ENCODE measurements at places on chromosomes 12 and 14.

DNA sequence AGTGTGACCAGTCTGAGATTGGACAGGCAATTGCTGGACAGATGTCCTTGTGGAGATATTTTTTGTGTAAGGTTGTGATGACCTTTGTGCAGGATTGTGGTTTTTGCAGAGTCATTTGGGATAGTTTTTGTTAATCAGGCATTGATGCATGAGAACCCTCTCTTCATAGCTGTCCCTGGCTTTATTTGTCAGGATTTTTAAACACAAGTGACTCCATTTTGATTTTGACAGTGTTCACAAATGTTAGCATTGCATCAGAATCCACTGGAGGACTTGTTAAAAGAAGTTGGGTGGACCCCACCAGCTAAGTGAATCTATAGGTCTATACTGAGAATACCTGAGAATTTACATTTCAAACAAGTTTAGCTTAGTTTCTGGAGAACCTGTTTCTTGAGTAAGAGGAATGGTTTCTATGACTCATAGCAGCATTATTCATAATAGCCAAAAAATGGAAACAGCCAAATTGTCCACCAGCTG, 11.8 kb downstream of the FNTB start:
- DNase-seq: no peak

DNA sequence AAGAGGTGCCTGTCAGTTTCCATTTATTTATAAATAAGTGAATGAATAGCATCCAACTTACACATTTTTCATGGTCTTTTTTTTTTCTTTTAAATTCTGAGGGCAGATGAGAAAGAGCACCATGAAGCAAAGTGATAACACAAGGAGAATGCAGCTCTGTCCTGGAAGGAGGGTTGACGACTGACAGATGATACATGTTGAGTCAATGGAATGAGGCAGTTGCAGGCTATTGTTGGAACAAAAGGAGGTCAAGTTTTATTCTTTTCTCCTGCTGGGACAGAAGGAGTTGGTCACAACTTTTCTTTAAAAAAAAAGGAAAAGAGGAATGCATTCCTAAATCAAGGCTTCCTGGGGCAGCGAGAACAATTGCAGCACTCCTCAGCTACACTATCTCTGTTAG, 119.9 kb upstream of the PLEKHG7 start:
- no peak for DNase-seq

DNA sequence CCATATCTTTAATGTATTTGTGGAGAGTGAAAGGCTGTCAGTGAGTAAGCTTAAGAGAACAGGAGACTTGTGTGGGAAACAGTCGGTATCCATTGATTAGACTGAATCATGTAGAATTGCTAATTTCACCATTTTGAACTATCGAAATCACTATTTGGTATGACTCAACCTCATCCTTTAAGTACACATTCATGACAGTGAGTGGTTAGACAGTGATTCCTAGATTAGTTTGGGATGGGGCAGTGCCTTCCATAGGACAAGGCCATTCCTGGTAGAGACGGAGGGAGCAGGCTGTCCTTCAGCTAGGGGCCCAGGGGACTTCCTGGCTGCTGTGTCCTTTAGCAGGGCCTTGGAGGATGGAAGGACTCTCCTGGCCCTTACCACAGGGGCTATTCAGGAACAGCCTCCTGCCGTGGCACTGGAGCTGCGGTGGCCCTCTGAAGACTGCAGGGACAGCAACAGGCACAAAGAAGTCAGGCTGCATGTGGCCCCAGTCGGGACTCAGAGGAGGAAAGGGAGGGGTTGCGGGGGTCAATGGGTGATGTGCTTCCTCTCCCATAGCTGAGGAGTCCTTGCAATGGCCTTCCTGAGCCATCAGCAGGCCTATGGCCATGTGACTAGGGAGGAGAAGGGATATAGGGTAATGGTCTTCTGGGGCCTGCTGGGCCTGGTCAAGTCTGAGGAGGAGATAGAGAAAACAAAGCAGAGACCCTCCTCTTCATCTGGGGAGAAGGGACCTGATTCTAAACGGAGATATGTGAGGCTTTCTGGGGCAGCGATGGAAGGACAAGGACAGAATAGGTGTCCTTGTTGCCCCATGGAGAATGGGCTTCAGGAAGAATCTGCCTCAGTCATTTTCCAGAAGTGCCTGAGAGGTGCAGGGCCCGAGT, 11.2 kb downstream of the SERPINA1 start:
- DNase-seq: no peak

GRCh38 chr12:80858356-80858755, 79.4 kb downstream of the LIN7A start:
- DNase-seq: no peak

DNA sequence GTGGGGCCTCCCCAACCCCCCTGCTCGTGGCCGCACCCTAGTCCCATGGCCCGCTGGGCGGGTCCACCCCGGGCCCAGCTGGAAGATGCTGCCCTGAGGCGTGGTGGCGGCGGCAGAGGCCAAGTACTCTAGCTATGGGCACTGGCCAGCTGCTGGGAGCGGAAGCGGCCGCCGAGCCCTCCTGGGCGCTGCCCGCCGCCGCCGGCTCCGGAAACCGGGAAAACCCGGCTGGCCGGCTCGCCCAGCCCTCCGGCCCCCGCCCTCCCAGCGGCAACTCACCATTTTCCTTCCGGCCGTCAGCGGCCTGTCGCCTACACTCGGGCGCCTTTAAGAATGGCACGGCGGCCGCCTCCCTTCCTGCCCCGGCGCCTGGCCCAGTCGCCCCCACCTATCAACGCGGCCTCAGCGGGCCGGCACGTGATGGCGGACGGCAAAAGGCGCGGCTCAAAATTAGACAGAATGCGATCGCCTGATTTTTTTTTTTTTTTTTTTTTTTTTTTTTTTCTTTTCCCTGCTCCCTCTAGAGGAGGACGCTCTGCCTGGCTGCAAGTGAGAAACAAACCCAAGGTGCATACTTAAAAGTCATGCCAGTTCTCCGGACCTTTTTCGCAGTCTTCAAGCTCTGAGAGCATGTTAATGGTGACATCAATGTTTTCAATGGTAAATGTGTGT, at the start of gene GMFB:
Gene GMFB, minus strand, starts transcription at position 335 of the 672 bp plus-strand sequence. Its CDS starts 53 bp downstream, at position 282.
- DNase-seq: peak; percentile 92

GRCh38 chr14:55739967-55740648, 160.1 kb downstream of the KTN1 start:
- no peak for DNase-seq

DNA sequence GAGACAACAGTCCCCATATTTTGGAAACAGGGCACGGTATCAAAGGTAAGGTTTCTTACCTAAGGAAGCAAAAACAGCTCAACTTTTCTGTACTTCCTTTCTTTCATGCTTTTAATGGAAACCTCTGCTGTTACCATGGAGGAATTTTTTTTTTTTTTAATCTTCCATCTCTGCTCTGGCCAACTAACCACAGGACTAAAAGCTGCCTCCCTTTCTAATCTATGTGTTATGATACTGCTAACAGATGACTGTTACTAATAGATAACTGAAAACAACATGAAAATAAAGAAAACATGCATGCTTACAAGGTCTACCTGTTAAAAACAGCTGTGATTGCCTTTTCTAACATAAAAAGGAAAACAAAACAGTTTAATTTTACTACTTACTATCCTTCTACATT, 168.4 kb downstream of the SOX5 start:
- no peak for DNase-seq

DNA sequence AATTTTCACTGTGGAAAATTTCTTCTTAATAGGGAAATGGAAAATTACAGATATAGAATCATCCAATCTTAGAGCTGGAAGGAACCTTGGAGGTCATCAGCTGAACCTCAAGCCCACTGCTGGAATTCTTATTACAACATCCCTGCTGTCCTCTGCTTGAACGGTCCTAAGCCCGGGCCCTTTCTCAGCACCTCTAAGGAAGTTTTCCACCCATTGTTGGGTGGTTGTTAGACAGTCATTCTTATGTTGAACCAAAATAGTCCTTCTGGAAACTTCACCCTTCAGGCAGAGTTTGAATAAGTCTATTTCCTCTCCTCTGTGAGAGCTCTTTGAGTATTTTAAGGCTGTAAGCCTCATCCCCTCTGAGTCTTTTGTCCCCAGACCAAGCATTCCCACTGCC, 70.7 kb downstream of the ZFP36L1 start:
- no peak for DNase-seq

- DNase-seq: no peak
Measured at GRCh38 chr12:40980427-40980961, 207.6 kb upstream of the PDZRN4 start.

- peak; percentile 81 for DNase-seq
Measured at GRCh38 chr14:97456958-97457357, 659.8 kb downstream of the VRK1 start.

- DNase-seq: no peak
Measured at GRCh38 chr12:57755454-57756372, 810 bp downstream of the MARCHF9 start.

- no peak for DNase-seq
Measured at GRCh38 chr12:107335802-107336570, 242.6 kb upstream of the CRY1 start.

DNA sequence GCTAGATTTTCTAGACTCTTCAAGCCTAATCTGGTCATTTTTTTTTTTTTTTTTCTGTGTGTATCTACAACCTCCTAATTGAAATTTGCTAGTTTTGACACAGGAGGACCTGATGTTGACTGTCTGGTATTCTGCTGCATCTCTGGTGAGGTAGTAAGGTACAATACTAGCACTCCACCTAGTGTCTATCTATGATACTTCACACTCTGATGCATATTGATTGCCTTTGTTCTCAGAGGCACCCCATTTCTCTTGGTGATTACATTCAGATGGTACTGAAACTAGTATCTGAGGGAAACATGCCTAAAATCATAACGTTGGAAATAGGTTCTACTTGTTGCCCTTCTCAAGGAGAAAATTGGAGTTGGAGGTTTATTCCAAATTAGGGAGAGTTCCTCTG, 930.5 kb upstream of the NOVA1 start:
- DNase-seq: no peak

DNA sequence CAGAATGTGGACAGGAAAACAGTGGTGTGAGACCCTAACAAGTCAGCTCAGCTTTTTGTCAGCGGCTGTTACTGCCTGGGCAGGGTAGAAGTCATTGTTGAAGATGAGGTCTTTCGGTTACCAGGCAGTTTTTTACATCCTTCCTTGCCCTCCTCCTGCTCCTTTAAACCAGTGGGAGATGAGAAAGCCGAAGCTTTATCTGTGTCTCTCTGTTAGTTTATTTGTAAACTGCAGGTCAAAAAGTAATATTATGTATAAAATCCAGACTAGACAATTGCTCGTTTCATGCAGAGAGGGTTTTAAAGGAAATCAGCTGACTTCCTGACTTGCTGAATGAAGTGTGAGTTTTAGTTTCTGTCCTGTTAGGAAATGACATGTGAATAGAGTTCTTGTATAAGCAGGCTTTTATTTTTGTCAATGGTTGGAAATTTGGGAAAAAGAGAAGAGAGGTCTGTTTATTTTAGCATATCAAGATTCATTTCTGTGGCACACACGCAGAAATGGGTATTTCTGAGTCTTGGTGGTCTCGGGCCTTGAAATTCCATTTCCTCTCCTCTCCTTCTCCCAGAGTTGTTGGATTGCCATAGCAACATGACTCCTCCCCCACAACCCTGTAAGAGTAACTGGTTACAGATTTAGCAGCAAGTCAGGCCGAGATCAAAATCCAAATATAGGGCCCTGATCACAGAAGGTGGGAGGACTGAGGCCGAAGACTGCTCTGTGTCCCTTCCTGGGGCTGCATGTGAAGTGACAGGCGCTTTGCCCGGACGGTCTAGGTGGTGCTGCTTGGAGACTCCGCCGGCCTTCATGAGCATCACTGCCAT, 60.8 kb downstream of the SAMD4A start:
- DNase-seq: no peak

DNA sequence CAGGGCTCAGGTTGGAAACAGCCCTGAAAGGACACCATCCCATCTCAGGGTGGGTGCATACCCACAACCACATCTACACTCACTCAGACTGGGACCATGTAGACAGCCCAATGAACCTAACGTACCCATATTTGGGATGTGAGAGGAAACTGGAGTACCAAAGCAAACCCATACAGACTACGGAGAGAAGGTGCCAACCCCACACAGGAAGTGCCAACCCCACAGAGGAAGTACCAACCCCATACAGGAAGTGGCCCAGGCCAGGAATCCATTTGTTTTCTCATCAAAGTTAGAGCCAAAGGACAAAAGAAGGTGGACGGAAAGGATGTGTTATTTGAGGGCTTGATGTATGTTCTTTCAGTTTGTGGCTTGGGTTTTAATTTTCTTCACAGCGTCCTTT, 19.5 kb upstream of the SPIC start:
- DNase-seq: no peak

GRCh38 chr14:69181491-69181890, 9.8 kb upstream of the EXD2 start:
- no peak for DNase-seq

- no peak for DNase-seq
Measured at GRCh38 chr14:70773182-70773862, 36.0 kb downstream of the MAP3K9 start.

- no peak for DNase-seq
Measured at GRCh38 chr12:54941659-54942058, 42.9 kb downstream of the TESPA1 start.

DNA sequence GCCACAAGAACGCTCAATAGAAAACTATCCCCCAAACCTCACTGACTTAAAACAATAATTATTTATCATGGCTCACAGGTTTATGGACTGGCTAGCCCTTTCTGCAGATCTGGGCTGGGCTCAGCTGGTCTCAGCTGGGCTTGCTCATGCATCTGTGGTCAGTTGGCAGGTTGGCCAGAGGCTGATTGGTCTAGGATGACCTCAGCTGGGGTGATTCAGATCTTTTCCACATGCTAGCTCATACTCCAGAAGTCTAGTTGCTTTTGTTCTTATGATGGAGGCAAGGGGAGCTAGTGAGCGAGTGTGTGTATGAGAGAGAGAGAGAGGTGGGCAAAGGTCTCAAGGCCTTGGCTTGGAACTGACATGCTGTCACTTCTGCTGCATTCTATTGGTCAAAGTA, 181.2 kb upstream of the NRXN3 start:
- DNase-seq: no peak

DNA sequence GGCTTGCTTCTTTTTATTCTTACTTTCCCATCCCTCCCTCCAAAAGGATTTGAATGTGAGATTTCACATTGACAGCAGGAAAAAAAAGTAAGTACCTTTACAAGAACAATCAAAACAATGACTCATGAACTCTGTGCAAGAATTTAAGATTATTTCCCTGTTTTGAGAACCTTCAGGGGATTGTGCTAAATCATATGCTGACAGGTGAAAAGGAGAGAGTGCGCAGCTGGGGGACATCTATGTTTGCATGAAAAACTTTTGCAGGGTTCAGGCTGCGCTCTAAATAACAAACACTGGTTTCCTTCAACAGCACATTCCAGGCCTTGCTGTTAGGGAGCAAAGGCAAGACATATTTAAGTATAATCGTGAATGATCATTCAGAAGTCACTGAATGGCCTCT, 27.3 kb downstream of the RERG start:
- DNase-seq: no peak

Measured in activated CD8-positive, alpha-beta memory T cell treated with anti-CD3 and anti-CD28 coated beads, Interleukin-2, amount 50 U/mL, for 48 hours (primary cell).